Heart left ventricle (tissue), 16 donors: ENCODE measurements at places on chromosomes 12 and 14.
A peak's percentile ranks its signal among the peaks of the same experiment; 100 is the strongest.

GRCh38 chr12:12357719-12358461 lies 1.0 kb downstream of the BORCS5 start:
- no peak for DNase-seq

- peak; percentile 78 for DNase-seq
These were observed 36.2 kb downstream of the SYNE3 start for GRCh38 chr14:95480109-95480886.

DNA sequence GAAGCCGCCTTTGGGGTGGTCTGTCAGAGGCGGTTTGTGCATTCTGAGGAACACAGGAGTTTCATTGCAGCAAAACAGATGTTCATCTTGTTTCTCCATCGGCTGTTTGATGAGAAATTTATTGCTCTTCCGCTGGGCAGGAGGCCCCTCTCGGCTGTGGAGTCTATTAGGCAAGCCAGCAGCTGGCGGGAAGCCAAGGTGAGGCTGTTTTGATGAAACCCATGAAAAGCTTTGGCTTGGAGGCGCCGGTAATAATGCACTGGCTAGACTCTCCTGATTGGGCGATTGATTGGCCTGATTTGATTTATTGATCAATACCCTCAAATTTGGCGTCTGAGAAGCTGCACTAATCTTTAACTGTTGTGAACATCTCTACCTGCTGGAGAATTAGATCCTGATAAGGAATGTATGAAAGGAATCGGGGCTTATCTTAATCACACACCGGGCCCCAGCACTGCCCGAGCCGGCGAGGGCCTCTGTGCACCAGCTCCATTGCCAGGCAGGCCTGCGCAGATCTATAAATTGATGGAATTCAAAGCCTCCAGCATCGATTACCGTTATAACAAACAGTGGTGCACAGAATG lies 187.7 kb downstream of the PHETA1 start:
- DNase-seq: peak; percentile 86

- no peak for DNase-seq
These were observed 77.3 kb upstream of the RPH3A start for GRCh38 chr12:112714166-112714710.

DNA sequence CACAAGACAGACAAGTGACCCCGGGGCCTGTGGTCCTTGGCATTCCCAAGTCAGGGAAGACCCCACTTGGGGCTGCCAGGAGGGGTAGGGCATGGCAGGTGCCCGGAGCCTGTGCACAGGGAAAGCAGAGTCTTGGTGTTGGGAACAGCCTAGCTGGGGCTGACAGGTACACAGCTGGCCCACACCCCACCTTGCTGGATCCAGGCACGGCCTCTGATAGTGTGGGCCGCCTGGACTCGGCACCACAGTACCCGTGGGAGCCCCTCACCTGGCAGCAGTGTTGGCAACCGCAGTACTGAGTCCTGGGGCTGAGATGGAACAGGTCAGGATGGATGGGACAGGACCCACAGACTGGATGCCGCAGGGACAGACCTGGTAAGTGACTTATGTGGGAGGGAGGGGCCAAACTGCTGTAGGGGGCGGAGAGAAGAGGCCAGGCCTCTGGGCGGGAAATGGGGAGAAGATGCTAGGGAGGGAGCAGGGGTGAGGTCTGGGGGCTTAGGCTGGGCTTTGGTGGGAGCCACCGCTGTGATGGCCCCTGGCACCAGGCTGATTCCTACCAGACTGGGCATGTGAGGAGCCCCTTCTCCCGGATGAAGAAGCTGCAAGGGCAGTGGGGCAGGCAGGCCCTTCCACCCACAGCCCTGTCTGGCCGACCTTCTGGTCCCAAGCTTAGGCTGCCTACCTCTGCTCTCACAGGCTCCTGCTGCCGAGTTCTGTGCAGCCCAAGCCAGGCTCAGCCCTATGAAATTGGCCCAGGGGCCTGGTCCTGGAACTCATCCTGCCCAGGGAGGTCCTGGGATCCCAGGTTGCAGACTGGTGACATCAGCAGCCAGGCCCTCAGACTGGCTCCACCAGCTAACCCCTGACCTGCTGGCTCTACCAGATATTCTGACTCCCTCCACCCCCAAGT lies at the start of gene TGM1:
Gene TGM1 (minus strand): TSS at position 357 of the 913 bp plus-strand sequence. CDS start 825 bp downstream, outside the sequence.
- DNase-seq: no peak

- no peak for DNase-seq
These were observed 3.1 kb downstream of the SINHCAF start for GRCh38 chr12:31322801-31323207.

DNA sequence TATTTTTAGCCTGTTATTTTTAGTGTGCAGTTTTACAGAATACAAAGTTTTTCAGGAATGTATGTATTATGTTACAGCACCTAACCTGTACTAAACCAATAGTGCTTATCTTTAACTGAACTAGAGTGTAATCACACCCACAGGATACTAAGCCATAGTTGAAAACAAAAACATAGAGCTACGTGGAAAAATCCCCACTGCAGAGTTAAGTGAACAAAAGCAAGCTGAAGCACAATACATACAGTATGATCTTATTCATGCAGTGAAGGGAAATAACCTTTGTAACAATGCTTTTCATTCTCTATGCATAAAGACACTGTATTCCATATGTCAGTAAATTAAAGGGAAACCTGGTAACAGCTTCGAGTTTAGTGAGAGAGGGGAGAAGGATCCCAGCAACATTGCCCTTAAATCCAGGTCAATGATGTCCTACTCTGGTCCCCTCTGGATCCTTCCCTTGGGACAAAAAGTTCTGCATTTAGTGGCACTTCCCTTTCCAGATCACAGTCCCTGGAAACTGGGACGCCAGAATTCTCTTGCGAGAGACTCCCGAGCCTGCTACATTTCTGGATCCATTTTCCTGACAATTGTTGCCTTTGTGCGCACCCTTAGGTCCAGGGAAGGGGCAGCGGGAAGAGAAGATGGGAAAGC lies 121.3 kb upstream of the CCND2 start:
- no peak for DNase-seq

DNA sequence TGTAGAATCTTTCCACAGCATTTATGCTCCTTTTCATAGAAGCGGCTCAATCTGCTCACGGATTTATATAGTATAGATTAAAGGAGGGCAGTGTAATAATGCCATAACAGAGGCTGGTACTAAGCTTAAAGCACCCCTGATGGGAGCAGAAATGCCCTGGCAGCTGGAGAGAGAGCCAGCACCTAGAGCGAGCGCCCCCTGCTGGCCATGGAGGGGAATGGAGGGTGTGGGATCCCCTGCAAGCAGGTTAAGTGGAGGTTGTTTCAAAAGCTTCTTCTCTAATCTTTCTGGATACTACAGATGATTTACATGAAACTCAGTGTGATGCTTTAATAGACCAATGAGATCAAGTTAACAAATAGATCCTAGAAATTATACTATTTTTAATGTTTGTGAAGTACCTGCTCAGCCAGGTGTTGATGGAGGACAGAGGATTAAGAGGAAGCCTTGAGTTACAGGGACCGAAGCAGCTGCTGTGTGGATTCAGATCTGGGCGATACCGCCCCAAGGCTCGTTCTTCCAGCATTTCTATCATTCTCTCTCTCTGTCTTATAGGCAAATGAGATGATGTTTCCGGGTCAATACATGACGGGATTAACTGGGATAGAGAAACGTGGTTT lies 1519.3 kb upstream of the TMEM132C start:
- peak; percentile 73 for DNase-seq

DNA sequence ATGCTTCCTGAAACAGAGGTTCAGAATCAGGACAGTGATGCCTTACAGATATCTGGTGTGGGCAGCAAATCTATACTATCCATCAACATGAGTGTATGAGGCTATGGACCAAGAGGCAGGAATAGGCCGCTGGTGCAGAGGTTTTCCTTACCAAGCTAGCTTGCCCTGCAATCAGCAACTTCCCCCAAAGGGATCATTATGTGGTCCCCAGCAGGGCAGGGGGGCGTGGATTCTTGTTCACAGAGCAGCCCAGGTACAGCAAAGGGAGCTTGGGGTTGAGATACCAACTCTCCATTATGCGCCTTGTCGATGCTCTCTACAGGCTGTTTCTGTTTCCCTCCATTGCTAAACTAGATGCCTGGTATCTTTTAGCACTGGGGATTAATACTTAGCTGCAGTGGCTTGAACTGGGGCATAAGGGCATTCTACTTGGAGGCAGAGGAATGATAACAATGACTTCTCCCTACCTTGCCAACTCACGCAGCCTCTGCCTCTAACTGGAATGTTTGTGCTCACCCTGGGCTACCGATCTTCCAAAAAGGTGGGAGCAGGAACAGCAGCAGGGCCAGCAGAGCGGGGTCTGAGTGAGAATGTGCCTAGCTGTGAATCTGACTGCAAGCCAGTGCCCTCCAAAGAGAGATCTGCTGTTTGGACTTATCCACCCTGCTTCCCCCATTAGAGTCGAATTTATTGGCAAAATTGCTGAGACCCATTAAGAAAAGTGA lies 10.3 kb upstream of the KRT1 start:
- DNase-seq: no peak

DNA sequence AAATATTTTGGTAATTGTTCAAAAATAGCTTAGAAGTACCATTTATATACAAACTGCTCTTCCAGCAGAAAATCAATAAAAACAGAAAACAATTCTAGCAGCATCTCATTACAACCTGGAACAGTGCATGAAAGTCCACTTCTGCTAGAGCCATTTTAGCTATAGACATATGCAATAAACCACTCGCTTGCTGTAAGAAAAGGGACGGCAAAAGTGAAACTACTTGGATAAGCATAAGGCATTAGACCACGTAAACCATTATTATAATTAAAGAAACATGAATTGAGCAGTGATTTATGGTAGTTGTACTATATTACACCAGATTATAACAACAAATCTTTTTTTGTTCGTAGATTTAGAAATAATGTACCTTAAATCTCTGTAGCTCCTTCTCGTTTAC lies 48.7 kb downstream of the LRIG3 start:
- no peak for DNase-seq
